ENCODE measurements at places on chromosomes 6 and 20.

GRCh38 chr20:25376886-25377285 is 13.7 kb downstream of the ABHD12 start:
- no peak for DNase-seq

DNA sequence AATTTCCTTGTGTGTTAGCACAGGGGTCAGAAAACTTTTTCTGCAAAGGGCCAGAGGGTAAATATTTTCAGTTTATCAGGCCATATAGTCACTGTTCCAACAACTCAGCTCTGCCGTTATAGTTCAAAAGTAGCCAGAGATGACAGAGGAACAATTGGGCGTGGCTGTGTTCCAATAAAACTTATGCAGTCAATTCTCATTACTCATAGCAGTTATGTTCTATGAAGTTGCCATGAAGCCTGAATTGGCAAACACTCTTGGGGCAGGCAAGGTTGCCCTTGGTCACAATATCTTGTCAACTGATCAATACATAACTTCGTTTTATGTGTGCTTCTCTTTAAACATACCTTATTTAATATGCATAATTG is 304.2 kb downstream of the TFAP2C start:
- DNase-seq: no peak

GRCh38 chr6:51972659-51973058 is 114.8 kb downstream of the PKHD1 start:
- DNase-seq: no peak

GRCh38 chr20:16942756-16943155 is 194.6 kb downstream of the OTOR start:
- no peak for DNase-seq
